ENCODE measurements at places on chromosomes 7 and 10.

DNA sequence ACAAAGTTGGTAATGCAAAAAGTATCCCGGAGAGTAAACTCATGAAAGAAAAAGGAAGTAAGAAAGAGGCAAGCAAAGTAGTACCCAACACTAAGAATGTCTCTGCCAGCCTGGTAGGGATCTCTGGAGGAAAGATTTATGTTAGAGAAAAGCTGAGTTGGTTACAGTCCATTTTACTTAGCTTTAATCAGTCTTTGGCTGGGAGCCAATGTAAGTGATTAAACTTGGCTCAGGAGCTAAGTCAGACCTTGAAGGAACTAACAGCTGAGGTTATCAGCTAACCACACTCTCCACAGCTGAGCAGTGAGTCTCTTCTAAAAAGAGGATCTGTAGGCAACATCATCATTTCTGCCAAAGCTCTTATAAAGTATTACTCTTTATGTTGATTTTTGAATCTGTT lies 148.0 kb downstream of the ANKRD7 start:
- no peak for DNase-seq

DNA sequence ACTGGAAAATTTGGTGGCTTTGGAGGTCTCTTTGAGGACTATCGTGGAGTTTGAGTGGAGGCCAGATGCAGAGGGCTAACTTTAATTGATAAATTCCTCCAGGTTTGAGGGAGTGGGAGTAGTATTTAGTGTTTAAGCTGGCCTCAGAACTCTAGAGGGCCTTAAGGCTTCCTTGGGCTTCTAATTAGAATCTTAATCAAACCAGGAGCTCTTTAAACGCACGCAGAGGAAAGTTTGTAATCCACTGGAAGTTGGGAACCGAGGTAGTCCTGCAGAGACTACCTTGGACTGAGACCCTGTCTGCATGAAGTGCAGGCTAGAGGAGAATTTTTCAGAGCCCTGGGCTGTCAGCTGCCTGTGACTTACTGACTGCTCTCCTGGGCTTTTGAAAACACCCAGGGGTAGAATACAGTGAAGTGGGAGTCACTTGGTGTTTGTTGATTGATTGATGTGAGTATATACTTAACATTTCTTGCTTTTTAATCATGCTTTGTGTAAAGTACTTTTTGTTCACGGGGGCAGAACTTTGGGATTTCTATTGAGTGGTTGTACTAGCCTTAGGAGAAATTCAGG lies 5.9 kb downstream of the SPAG6 start:
- no peak for DNase-seq

DNA sequence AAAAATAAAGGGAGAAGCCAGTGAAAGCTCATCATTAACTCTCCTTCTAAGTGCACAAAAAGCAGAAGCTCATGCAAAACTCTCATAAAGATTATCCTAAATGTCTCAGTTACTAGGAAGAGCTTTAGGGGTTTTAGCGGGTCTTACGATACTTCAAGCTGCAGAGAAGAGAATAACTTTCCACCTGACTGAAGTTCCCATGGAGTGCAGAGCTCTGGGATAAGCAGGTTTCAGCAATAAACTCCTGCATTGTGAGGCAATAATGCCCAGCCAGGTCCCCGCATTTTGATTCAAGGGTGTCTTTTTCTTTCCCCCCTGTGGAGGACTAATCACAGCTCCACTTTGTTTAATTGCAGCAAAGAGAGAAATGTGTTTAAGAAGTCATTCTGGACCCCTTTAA lies 241.9 kb upstream of the SP8 start:
- no peak for DNase-seq

DNA sequence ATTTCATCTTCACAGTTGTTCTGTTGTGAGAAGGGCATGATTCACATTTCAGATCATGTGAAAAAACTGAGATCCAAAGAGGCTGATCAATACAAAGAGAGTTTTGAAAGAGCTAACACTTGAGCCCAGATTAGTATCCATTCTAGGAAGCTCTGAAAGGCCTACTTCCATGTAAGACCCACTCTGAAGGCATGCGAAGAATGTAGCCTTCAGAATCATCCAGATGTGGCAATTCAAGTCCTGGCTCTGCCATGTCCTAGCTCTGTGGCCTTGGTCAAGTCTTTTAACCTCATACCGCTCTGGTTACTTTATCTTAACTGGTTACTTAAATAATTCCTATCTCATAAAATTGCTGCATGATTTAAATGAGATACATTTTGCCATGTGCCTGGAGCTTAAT lies 111.1 kb downstream of the FZD1 start:
- DNase-seq, result no peak

All from endothelial cell (in vitro differentiated cells).